ENCODE measurements at places on chromosomes 12 and 14.

DNA sequence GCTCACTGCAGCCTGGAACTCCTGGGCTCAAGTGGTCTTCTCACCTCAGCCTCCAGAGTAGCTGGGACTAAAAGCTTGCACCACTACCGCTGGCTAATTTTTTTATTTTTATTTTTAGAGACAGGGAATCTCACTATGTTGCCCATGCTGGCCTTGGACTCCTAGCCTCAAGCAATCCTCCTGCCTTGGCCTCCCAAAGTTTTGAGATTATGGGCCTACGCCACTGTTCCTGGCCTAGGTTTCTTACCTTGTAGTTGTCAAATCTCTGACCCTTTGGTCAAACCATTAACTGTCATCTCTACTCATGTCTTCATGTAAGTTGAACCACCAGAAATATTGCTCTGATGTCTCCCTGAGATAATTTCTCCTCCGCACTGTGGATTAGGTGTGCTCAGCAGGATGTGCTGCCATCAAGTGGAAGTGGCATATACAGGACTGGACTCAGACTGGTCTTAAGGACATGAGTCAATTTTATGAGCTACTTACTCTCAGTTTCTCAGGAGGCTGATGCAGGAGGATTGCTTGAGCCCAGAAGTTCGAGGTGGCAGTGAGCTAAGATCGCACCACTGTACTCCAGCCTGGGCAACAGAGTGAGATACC lies 28.5 kb downstream of the ACTR6 start:
- DNase-seq: peak; percentile 74

DNA sequence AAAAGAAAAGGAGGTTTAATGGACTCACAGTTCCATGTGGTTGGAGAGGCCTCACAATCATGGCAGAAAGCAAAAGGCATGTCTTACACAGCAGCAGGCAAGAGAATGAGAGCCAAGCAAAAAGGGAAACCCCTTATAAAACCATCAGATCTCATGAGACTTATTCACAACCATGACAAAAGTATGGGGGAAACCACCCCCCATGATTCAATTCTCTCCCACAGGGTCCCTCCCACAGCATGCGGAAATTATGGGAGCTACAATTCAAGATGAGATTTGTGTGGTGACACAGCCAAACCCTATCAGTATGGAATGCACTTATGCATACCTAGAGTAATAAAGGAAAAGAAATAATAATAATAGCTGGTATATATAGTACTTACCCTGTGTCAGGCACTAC lies 4.5 kb upstream of the GLIPR1 start:
- no peak for DNase-seq

- DNase-seq: no peak
Observed at GRCh38 chr14:62722406-62722805, 322.9 kb downstream of the KCNH5 start.

DNA sequence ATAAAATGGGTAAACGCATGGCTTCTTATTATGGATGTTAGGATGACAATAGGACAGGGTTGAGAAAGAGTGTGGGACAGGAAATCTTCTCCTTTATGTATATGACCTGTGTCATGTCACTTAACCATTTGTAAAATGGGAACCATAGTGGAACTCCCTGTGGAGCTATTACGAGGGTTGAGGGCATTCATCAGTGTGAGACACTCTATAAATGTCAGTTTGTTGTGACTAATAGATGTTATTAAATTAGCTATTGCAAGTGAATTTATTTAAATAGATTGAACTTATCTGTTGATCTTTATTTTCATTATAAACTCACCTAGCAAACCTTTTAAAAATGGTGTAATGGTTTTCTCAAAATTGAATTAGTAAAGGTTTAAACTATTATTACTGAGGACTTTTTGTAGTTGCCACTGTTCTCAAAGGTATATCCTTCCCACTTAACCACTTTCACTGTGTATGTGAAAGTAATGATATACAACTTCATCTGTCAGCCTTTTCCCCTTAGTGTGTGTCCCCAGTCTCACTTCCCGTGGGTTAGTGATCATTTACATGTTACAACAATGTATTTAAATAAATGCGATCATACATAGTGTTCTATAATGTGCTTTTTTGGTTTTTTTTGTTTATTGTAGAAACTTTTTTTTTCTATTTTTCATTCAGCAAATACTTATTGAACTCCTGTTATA lies 17.1 kb downstream of the HELB start:
- DNase-seq: no peak

DNA sequence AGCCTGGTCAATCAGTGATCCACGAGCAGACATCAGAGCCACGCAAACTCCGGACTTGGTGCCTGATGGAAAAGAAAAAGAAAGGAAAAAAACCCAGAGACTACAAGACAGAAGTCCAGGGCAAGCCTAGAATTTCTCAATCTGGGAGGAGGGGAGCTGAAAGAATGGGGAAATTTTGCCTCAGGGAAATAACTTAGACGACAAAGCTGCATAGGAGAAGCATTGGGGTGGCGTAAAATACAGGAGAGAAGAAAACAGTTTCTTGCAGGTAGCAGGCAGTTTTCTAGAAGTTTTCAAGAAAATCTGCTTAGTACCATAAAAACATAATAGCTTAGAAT lies 2.6 kb upstream of the SLC11A2 start:
- DNase-seq: no peak

DNA sequence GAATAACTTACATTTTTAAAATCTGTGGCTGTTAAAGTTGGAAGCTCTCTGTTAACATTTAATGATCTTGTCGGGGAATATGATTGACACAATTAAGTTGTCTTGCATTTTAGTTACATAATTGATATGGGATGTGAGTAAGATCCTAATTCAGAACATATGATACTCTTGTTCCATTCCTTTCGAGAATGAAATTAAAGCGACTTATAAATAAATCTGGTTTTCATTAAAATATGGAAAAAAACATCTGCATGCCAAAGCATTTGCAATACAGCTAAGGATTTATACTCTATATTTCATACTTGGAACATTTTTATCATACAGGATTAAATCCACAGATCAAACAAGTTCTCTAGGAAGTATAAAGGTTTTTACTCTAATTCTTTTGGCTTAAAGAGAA lies 52.0 kb downstream of the SLC38A6 start:
- DNase-seq: no peak

- DNase-seq: no peak
Observed at GRCh38 chr12:5022465-5023061, 21.1 kb upstream of the KCNA5 start.

GRCh38 chr14:53055003-53055402 lies 98.1 kb downstream of the DDHD1 start:
- DNase-seq: peak; percentile 37

- no peak for DNase-seq
Observed at GRCh38 chr12:77816196-77816595, 14.5 kb upstream of the NAV3 start.

GRCh38 chr12:85653731-85654455 lies 182.3 kb downstream of the RASSF9 start:
- no peak for DNase-seq

GRCh38 chr14:29925101-29925722 lies 2.4 kb downstream of the PRKD1 start:
- DNase-seq: no peak
